ENCODE measurements at places on chromosomes 13 and 19.
A peak's percentile ranks its signal among the peaks of the same experiment; 100 is the strongest.

DNA sequence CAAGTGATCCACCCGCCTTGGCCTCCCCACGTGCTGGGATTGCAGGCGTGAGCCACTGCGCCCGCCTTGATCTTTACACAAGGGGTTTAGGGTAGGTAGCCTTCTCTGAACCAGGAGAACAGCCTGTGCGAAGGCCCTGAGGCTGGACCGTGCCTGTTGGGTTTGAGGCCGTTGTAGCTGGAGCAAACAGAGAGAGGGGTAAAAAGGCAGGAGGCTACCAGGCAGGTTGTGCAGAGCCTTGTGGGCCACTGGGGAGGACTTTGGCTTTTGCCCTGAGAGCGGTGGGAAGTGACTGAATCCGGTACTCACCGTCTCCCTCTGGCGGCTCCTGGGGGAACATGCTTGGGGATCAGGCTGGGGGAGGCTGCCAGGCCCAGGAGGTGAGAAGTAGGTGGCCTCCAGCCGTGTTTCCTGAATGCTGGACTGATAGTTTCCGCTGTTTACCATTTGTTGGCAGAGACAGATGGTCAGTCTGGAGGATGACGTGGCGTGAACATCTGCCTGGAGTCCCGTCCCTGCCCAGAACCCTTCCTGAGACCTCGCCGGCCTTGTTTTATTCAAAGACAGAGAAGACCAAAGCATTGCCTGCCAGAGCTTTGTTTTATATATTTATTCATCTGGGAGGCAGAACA is 24.6 kb downstream of the SPC24 start:
- DNase-seq: peak; percentile 34

DNA sequence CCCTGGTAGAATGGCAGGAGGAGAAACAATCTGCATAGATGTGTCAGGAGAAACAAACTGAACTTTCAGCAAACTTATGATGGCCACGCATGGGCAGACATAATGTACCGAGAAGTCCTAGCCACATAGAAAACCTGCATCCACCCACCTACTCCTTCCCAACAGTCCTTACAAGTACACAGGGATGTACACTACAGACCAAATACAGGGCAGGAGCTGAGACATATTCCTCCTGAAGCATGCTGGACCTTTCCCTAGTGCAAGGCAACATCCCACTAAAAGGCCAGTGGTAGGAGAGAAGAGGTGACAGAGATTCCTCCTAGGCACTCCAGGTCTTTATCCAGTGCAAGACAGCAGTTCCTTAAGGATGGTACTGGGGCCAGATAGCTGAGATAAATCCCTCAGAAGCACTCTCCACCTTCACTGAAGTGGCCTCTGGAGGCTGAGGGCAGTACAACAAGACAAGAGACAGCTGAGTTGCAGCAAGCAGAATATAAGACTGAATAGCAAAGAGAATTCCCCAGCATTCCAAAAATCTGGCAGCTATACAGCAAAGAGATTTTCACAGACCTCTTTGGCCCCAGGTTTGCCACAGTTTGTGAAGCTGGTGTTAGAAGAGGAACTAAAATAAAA is 18.3 kb downstream of the VWA8 start:
- no peak for DNase-seq

- DNase-seq: no peak
These were observed 375.0 kb downstream of the ENOX1 start for GRCh38 chr13:43411741-43412140.

- no peak for DNase-seq
These were observed 4.6 kb downstream of the TM9SF2 start for GRCh38 chr13:99505814-99506269.

DNA sequence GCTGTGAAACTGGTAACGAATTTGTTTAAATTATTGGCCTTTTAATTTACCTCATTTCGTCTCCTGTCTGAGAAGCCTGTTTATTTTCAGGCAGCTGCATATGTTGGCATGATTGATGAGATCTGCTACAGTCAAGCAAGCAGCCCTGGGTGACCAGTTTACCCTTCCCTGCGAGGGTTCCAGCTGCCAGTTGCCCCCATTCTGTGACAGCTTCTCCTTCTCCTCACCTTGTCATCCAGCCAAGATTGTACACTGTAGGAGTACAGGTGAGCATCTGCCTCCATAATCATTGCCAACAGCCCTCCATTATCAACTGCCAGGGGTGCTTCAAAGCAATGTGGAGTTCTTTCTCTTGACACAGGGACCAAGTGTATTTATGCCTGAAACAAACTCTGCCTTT is 1979.9 kb upstream of the PRR20A start:
- DNase-seq: peak; percentile 55

- no peak for DNase-seq
These were observed 821 bp downstream of the ZNF616 start for GRCh38 chr19:52138983-52139251.

DNA sequence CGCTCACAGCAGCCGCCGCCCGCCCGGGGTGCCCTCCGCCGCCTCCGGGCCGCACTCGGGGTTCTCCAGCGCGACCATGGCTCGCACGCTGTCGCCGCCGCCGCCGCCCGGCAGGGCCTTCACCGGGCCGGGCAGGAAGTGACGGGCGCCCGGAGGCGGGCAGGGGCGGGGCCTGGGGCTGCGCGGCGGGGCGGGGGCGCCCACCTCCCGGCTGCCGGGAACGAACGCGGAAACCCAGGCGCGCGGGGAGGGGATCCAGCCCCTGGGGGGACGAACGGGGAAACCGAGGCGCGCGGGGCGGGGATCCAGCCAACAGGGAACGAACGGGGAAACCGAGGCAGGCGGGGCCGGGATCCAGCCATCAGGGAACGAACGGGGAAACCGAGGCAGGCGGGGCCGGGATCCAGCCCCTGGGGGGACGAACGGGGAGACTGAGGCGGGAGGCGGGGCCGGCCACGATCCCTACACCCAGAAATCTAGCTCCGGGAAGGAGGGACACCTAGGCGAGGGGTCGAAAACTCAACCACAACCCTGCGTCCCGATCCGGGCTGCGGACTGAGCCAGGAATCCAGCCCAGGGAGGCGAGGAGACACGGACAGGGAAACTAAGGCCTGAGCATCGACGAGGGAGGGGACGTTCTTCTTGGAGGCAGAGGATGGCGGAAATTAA is at the start of gene R3HDM4:
Gene R3HDM4, minus strand, starts transcription at position 140 of the 669 bp plus-strand sequence. Its CDS starts 62 bp downstream, at position 78.
- no peak for DNase-seq

DNA sequence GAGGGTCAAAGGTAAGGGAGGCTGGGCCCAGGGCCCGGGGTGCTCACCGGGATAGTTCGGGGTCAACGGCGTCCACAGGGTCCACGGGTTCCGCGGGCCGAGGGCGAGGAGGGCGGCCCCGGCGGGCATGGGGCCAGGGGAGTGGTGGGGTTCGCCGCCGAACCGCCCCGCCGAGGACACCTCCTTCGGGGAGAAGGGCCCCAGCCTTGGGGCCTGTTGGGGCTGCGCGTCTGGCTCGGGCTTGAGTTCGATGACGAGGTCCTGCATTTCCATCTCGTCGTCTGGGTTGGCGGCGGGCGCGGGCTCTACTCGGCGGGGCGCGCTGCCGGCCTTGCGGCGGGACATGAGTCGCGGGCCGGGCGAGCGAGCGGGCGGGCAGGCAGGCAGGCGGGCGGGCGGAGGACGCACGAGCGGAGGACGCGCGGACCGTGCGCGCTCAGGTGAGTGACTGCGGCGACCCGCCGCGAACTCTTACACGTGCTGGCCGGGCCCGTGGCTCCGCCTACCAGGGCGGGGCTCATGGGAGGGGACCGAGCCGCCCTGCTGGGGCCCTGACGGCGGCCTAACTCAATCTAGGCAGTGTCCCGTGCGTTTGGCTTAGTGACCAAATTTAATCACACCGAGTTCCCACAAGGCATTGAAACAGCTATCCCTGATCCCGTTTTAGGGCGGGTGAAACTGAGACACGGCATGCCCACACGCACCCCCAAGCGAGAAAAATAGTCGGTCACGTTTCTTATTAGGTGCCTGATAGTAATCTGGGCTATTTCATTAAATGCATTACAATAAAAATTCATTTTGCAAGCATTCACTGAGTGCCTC is at the start of gene ZNF296:
Gene ZNF296, minus strand, starts transcription at position 450 of the 822 bp plus-strand sequence. Its CDS starts 105 bp downstream, at position 345.
- DNase-seq: peak; percentile 54

GRCh38 chr13:102707467-102707866 is 12.6 kb upstream of the METTL21C start:
- no peak for DNase-seq

DNA sequence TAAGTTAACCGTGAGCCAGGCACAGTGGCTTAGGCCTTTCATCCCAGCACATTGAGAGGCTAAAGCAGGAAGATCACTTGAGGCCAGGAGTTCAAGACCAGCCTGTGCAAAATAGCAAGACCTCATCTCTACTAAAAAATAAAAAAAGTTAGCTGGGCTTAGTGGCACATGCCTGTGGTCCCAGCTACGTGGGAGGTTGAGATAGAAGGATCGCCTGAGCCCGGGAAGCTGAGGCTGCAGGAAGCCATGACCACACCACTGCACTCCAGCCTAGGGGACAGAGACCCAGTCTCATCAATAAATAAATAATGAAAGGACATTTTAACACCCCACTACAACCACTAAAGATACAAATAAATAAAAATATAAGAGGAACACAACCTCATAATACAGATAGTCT is 21.6 kb downstream of the LSM14A start:
- no peak for DNase-seq

GRCh38 chr13:57925250-57925649 is 293.7 kb downstream of the PCDH17 start:
- DNase-seq: no peak

- DNase-seq: no peak
These were observed 649.6 kb upstream of the ATXN8OS start for GRCh38 chr13:69458013-69458412.

- no peak for DNase-seq
These were observed 11.1 kb downstream of the ATP4B start for GRCh38 chr13:113646921-113647340.

DNA sequence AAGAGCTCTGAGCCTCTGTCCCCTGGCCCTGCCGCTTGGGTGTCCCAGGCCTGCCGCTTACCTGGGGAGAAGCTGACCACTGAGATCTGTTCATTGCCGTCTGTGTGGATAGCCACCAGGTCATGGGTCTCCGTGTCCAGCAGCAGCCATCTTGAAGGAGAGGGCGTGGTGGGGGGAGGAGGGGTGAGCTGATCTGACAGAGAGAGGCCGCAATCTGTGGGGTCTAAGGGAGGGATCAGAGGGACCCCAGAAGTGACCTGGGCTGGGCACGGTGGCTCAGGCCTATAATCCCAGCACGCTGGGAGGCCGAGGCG is 14.6 kb upstream of the GPR4 start:
- DNase-seq: no peak

DNA sequence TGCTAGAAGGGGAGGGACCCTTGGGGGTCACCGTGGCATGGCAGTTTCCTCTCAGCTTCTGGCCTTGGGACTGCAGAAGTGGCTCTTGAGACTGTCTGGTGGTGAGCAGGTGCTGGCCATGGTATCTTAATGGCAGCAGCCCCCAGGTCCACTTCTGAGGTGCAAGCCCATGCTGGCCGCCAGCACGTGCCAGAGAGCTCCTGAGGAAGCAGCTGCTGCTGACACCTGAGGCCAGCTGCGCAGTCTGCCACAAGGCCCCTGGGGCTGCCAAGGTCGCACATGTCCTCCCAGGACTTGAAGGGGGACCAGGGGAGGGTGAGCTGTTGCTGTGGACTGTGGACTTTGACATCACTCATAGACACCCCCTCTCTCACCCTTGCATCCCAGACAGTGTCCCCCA is 48.0 kb downstream of the NFIX start:
- DNase-seq: no peak

- DNase-seq: no peak
These were observed 21.0 kb downstream of the CLEC4M start for GRCh38 chr19:7783991-7784423.

GRCh38 chr13:47798194-47798593 is 202.9 kb downstream of the SUCLA2 start:
- DNase-seq: no peak

DNA sequence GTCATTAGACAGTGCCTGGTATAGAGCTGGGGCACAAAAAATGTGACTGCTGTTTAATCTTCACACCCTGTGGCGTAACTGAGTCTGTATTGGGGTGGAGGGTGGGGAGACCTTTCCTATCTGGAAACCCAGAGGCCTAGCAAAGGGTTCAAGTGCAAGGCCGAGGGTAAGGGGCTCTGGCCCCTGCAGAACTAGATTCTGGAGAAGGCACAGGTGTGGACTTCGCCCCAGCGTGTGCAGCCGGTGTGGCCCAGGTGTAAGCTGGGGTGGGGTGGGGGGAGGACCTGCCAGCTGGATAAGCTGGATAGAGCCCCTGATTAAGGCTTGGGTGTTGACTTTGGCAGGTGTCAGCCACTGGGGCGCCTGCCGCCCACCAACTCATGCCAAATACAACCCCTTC is 1.3 kb downstream of the RAB3D start:
- no peak for DNase-seq

- no peak for DNase-seq
These were observed 10.6 kb downstream of the TRIP10 start for GRCh38 chr19:6750062-6750461.

GRCh38 chr19:55322204-55322885 is 2.8 kb downstream of the TMEM150B start:
- DNase-seq: no peak

- no peak for DNase-seq
These were observed 429.3 kb downstream of the PCDH20 start for GRCh38 chr13:60986301-60986700.

DNA sequence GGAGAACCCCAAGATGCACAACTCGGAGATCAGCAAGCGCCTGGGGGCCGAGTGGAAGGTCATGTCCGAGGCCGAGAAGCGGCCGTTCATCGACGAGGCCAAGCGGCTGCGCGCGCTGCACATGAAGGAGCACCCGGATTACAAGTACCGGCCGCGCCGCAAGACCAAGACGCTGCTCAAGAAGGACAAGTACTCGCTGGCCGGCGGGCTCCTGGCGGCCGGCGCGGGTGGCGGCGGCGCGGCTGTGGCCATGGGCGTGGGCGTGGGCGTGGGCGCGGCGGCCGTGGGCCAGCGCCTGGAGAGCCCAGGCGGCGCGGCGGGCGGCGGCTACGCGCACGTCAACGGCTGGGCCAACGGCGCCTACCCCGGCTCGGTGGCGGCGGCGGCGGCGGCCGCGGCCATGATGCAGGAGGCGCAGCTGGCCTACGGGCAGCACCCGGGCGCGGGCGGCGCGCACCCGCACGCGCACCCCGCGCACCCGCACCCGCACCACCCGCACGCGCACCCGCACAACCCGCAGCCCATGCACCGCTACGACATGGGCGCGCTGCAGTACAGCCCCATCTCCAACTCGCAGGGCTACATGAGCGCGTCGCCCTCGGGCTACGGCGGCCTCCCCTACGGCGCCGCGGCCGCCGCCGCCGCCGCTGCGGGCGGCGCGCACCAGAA is 1.1 kb downstream of the SOX1 start:
- no peak for DNase-seq
